ENCODE measurements at places on chromosomes 5 and 9. TPM values are rescaled to one million over a fixed set of nuclear protein-coding genes. Genes with fewer than 3 reads are reported as not detected.

- DNase-seq, result no peak
Observed at GRCh38 chr9:94631599-94631998, 7.7 kb downstream of the FBP1 start.

DNA sequence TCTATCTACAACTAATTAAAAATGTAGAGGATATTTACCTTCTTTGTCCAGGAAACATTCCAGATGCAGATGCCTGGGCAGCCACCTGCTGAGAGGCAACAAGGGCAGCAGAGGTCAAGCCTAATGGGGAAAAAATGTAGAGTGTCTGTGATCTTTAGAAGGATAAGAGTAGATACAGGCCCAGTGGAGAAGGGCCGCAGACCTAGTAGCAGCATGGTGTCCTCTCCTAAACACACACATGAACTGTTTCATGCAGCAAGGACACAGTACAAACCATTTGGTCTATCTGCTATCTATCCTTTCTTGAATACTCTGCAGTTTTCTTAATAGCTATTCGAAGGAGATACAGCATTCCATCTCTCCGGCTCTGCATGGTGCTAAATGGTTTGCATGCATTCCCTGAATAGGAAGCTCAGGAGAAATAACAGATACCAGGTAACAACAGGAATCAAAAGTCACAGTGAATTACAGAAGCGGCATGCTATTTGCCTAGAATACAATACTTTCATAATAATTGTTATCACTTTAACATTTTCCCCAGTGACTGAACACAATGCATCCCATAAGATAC lies 107.3 kb downstream of the ZNF608 start:
- DNase-seq, result no peak

DNA sequence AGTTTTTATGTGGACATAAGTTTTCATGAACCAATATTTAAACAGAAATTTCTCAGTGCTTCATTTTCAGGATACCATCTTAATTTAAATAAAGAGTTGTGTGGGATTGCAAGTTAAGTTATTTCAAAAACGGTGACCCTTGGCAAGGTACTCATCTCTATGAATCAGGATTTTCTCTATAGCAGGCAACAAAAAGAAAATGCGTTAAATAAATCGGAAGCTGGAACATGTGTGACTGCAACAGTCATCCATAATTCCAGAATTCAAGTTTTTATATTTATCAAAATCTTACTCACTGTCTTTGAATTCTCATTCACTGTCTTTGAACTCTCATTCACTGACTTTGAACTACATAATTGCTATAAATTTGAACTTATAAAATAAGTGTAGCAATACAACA lies 5.8 kb upstream of the RECK start:
- no peak for DNase-seq

Gene BRINP1
- 3.7 TPM for total RNA-seq

DNA sequence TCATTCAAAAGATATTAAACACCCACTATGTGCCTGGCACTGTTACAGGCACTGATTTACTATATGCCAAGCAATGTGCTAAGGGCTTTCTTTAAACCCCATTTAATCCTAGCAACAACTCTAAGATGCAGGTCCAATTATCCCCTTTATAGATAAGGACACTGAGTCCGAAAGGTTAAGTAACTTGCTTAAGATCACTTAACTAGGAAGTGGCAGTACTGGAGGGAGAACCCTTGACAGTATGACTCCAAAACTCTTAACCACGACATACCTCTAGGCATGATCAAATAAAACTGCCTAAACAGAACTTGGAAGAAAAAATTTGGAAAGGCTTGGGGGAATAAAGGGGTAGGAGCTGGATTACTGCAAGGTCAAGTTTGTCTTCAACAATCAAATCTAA lies 1.7 kb downstream of the RAB14 start:
- DNase-seq, result no peak

Gene NNT
- total RNA-seq, result 32.5 TPM

GRCh38 chr9:38067859-38068681 lies 957 bp downstream of the SHB start:
- DNase-seq, result no peak

- no peak for DNase-seq
Observed at GRCh38 chr9:7615344-7615743, 184.2 kb downstream of the DMAC1 start.

Gene ST8SIA4
- total RNA-seq, result not detected

- DNase-seq, result peak; percentile 24
Observed at GRCh38 chr9:806285-807156, 35.0 kb upstream of the DMRT1 start.

DNA sequence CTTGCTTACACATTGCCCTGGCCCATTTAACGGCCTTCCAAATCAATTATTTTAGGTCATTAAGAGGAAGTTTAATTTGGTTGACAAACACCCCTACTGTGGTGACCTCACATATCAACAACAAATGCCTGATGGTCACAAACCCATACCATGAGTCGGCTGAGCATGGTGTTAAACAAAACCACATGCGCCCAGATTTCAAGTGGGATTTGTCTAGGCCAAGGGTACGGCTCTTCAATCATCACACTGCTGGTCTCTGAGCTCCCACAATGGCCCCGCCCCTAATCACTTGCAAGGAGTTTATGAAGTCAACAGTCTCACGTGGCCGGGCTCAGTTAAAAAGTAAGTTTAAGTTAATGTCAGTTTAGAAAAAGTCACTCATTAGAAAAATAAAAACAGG lies 243.8 kb downstream of the CRB2 start:
- no peak for DNase-seq

GRCh38 chr9:89452561-89452960 lies 45.4 kb downstream of the SEMA4D start:
- DNase-seq, result no peak

GRCh38 chr9:33151007-33151557 lies 16.1 kb downstream of the B4GALT1 start:
- DNase-seq, result peak; percentile 71

Gene PAEP
- not detected for total RNA-seq

Gene SELENOP
- not detected for total RNA-seq

DNA sequence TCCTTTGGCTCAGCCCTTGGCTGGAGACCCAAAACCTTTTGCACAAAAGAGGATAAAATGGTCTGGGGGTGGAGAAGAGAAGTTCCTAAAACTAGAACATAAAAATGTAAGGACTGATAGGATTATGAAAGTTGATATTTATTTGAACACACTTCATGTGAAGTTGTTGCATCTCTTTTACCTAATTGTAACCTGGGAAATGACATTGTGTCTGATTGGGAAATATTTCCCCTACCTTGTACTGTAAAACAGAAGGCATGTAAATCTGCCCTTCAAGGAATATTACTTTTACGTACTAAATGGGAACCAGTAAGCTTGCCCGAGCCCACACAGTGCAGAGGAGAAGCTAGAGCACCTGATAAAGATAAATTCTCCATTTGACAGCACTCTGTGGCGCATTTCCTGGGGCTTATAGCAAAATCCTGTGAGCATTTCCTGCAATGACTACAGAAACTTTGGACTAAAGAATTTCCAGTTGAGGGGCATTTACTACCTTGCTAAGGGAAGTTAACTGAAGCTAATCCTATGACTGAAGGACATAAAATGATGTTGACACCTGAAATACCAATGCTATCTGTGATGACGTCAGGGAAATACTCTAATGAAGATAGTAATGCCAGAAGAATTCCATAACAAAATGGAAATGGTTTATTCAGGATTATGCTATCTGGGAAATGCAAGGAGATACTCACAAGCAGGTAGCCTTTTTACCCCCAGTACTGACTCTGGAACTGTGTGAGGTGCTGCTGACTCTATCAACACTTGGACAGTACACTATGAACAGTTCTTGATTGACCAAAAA lies 78.3 kb upstream of the LIFR start:
- DNase-seq, result no peak

DNA sequence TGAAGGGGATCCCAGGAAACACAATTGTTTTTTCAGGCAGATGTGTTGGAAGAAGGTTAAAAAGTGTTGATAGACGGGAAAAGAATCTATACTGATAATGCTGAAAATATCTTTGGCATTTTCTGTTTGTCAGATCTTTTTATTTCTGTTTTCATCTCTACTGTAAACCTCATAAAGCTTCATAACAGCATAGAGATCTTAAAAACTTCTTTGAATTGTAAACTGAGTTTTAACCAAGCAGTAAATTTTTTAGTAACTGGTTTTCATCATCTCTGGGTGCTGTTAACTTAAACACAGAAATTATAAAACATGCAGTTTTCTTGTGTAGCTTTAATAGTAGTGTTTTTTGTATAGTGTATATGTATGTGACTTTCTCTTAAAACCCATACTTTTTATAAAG lies 227.0 kb downstream of the WDR70 start:
- no peak for DNase-seq

DNA sequence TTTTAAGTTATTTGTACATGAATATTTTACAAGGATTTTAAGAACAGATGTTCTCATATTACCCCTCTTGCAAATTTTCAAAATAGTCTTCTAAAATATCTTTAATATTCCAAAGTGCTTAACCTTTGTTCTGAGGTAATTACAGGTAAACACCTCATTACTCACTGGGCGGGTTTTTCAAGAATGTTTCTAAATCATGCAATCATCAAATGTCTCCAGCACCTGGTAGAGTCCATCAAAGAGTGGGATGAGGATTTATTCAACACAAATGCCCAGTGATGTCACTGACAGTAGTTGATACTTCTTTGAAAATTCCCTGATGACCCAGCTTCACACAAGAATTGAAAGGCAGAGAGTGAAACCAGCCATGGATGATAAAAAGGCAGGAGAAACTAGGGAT lies 114.4 kb downstream of the SEC61B start:
- DNase-seq, result no peak

Gene GFPT2
- 5.2 TPM for total RNA-seq

GRCh38 chr5:68919988-68920490 lies 173.8 kb upstream of the SLC30A5 start:
- no peak for DNase-seq

GRCh38 chr5:156402387-156402921 lies 75.5 kb downstream of the SGCD start:
- DNase-seq, result peak; percentile 95

DNA sequence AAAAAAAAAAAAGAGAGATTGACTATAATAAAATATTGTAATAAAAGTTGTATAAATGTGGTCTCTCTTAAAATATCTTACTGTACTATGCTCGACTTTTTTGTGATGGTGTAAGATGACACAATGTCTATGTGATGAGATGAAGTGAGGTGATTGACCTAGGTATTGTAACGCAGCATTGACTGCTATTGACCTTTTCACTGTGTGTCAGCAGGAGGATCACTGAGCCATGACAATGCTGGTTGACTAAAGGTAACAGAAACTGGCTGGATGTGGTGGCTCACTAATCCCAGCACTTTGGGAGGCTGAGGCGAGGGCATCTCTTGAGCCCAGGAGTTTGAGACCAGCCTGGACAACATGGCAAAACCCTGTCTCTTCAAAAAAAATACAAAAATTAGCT lies 78.6 kb upstream of the MYO10 start:
- peak; percentile 78 for DNase-seq

Gene GABRA1
- not detected for total RNA-seq

Gene PLAC8L1
- not detected for total RNA-seq

DNA sequence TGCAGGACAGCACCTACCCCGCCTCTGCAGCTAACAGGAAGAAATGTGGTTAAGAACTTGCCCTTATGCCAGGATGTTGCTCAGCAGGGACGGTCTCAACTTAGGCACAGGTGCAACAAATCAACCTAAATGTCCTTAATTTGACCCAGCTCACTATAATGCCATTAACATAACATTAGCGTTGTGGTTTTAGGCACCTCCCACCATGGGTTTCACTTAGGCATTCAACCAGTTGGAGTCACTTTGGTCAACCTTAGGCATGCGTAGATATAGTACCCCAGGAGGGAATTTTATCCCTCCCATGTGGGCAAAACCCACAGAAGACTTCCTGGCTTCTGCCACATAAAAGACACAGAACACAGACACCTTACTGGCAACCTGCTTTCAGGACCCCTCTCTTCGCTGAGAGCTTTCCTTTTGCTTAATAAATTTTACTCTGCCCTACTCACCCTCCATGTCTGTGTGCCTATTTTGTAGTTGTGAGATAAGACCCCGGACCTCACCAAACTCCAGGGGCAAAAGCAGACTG lies 8.7 kb upstream of the ERAP1 start:
- DNase-seq, result no peak

Gene NRARP
- 2.0 TPM for total RNA-seq

DNA sequence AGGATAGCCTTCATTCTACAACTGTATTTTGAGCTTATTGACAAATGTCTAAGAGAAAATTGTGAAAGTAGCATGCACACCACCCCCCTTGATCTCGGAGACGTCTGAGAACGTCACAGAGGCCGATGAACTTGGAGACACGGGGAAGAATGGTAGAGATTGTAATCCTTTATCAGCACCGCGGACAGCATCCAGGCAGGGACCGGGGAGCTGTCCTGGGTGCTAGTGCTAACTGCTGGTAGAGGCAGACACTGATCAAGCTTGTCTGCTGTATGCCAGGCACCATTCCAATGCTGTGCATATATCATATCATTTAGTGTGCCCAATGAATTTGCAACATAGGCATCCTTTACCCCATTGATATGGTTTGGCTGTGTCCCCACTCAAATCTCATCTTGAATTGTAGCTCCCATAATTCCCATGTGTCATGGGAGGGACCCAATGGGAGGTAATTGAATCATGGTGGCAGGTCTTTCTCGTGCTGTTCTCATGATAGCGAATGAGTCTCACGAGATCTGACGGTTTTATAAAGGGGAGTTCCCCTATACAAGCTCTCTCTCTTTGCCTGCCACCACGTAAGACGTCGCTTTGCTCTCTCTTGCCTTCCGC lies 98.8 kb downstream of the LHX2 start:
- peak; percentile 65 for DNase-seq

DNA sequence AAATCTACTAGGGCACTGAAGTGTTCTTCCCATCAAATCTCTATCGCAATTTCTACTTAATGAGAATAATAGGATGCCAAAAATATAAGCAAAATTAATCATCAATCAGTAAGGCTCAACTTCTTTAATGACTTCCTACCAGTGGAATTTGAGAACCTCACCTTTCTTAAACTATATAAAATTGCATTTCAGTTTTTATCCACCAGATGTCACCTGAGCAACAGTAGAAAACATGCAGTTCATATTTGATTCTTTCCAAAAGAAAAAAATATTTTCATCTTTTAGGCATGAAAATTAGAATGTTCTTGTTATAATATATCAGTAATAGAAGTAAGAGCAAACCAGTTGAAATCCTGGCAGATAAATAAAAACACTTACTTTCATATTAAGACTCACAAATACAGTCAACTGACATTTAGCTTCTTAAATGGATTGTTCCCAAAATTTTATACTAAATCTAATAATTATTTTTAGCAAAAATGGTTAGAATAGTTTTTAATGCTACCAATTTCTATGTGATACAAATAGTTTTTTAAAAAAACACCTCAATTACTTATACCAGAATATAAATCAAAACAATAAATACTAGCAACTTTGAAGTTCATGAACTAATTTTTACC lies 13.4 kb upstream of the CCDC112 start:
- DNase-seq, result peak; percentile 39
